ENCODE measurements at places on chromosomes 5 and 9.

DNA sequence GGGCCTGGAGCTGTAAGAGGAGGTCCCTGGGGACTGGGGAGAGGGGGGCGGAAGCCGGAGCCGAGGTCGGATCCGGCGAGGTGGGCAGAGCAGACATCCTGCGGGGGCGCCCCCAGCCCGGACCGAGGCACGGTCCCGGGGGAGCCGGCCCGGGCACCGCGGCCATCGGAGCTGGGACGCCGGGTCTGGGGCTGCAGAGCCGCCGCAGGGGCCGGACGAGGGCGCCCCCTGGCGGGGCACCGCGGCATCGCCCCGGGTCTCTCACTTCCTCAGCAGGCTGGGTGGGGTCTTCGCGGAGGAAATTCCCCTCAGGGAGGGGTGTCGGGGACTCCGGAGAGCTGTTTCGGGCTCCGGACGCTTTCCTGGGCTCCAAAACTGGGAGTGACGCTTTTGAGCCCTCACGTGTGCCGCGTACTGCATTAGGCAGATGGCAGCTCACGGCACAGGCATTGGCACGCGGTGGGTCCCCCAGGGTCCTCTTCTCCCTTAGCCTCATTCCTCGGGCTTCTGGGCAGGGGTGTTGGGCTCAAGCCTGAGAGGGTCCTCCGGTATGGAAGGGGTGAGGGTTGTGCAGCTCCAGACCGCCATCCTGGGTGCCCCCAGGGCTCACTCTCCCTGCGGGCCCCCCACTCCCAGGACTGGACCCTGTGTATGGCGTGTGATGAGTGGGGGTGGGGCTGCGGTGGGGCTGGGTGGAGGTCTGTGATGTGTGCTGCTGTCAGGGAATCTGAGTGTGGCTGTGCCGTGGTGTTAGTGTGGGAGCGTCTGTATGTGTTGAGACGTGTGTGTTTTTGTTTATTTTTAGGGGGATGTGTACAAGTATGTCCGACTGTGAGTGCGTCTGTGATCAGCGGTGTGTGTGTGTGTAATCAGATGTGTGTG lies 29.6 kb downstream of the LHX2 start:
- DNase-seq = no peak

DNA sequence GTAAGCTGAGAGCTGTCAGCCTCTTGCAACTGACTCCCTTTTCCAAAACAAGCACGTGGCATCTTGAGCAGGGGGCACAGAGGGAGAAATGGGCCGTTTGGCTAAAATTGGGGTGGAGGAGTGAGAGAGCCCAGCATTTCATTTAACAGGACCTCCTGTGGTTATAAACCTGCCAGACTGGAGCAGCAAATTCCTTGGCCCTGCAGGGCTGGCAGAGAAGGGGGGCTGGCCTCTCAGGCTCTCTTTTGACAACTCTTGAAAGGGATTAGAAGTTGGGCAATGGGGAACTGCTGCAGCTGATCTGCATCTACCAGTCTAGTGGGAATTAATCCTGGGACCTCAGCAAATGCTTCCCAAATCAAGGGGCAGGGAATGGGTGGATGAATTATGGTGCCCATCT lies 7.2 kb upstream of the POU4F3 start:
- DNase-seq = no peak

DNA sequence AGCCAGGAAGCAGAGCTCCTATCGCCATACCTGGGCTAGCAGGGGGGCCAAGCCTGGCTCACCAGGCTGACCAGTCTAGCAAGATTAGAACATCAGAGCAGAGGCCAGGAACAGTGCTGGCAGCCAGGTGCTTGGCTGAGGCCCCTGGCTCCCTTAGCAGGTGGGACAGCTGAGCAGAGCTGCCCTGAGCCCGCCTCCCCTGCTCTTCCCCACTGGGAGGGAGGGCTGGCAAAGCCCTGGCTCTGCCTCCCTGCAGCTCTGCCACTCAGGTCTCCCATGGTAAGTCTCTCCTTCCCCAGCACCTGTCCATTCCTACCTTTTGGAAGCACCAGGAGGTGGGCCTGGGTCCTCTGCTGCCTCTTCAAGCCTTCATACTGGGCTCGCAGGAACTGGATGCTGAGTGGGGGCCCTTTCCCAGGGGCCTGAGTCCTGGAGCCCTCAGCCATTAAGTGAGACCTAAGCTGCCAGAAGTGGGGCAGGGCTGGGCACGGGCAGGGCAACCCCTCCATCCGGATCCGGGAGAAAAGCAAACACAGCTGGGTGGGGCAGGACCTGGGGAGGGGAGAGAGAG lies 803 bp downstream of the C9orf152 start:
- DNase-seq = no peak

- no peak for DNase-seq
Measured at GRCh38 chr9:98974554-98974953, 30.8 kb downstream of the COL15A1 start.

DNA sequence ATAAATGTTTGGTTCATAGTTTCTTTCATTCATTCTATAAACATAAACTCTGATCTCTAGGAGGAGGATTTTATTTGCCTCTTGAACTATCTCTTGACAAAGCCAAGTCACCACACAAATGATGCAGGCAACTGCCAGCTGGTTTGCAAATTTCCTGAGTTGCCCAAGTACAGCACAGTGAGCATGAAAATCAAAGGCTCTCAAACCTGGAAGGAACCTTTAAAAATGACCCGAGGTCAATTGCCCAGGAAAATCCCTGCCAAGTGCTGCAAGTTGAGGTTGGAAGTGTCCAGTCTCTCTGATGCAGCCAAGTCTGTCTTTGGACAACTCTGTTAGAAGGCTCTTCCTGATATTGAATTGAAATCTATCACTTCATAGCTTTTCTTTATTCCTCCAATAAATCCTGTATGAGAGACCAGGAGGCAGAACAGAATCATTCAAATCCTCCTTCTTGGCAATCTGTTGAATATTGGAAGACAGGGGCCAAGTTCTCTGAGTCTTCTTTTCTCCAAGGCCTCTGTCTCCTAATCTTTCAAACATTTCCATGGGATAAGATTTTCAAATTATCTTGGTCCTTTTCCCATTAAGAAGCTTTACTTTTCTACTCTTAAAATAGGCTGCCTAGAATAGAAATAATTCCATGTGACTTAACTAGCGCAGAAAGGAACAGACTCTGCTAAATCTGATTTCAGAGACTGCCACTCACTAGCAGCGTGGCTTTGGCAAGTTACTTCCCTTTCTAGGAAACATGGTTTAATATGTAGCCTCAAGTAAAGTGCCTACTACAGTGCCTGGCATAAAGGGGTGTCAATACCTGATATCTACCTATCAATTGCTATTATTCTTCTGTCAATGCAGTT lies 159.2 kb downstream of the SNX18 start:
- no peak for DNase-seq

DNA sequence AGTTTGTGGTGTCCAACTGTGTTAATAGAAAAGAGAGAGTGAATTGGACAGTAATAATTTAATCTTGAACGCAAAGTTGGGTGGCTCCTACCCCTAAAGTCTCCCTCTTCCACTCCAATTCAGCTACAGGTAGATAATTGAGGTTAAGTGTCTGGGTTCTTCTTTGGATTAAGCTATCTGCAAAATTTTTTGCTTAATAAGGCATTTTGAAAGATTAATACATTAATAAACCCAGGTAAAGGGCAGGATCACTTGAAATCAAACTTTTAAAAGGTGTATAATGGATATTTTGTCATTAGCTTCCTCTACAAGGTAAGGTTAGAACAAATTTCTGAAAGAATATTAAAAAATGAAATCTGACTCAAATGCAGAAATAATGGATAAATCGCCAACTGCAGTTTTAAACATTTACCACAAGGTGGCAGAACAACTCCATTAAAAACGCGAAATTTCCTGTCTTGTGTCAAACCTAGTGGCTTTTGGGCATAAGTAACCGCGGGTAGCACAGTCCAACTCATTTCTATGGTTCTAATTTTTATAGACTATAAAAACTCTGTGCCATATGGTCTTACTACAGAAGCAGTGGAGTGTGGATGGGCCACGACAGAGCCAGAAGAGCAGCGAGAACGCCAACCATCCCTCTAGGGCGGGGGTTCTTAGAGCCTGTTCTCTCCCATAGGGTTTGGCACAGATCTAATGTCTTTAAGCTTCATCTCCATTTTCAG lies 276.5 kb downstream of the ARHGEF28 start:
- no peak for DNase-seq

DNA sequence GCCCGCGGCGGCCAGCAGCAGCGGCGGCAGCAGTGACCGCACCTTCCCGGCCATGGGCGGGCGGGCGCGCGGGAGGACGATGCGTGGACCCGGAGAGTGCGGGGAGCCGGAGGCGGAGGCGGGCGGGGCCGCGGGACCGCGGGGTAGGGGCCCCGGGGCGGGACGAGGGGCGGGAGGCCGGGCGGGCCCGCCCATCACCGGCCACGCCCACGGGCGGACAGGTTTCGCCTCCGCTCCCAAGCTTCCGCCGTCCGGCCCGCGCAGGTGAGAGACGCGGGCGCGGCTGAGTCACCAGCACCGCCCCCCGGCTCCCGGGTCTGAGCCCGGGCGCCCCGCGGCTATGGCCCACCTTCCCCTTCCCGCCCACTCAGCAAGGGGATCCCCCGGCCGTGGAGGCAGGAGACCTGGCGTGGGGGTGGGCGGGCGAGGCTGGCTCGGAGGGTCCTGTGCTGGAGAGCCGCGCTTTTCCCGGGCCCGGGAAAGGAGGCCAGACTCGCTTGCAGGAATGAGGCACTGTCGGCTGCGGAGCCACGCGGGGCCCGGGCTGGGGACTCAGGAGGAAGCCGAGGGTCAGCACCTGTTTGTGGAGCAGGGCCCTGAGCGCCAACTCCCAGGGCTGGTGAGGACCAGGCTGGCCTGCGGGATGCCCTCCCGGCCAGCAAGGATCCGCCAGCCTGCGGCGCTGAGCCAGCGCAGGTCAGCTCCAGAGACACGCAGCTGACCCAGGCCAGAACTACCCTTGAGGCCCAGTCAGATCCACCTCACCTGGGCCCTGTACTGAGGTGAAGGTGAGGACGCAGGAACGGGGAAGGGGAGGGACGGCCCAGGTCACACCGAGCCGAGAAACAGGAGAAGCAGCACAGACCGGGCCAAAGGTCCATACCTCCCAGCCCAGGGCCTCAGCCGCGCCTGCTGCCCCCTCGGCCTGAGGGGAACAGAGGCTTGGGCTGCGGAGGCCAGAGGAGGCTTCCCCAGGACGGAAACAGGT lies at the start of gene ENTPD2:
ENTPD2 (minus strand) TSS at position 118 of the 988 bp plus-strand sequence; CDS start at position 54, 64 bp downstream.
- DNase-seq = no peak

DNA sequence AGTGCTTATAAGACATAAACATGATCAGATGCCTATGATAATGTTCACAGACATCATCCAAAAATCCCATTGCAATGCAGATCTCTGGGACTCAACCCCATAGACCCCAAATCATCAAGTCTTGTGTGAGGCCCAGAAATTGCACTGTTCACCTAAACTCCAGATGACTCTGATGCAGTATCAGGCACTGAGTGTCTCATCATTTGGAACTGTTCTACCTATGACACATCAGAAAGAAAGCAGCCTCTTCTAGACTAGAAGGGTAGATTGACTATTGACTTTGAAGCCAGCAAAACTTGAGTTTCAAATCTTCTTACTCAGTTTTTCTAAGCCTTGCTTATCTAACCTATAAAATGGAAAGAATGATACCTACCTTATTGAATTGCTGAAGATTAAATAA lies 58.7 kb upstream of the PAPPA start:
- DNase-seq = no peak

DNA sequence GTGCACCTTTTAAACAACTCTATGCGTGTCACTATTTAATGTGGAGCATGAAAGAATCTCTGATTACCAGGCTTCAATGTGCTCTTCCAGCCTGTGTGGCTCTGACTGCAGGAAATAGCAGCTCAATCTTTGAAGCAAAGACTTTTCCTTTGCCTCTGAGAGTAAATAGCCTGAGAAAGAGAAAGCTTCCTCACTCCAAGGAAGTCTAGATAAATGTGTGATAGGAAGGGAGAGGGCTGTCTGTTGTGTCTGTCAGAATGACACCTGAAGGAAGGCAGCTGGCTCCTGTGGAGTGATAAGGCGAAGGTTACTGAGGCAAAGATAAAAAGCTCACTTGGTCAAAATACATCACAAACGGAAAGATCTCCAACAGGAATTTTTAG lies 205.3 kb upstream of the HAPLN1 start:
- DNase-seq = no peak

DNA sequence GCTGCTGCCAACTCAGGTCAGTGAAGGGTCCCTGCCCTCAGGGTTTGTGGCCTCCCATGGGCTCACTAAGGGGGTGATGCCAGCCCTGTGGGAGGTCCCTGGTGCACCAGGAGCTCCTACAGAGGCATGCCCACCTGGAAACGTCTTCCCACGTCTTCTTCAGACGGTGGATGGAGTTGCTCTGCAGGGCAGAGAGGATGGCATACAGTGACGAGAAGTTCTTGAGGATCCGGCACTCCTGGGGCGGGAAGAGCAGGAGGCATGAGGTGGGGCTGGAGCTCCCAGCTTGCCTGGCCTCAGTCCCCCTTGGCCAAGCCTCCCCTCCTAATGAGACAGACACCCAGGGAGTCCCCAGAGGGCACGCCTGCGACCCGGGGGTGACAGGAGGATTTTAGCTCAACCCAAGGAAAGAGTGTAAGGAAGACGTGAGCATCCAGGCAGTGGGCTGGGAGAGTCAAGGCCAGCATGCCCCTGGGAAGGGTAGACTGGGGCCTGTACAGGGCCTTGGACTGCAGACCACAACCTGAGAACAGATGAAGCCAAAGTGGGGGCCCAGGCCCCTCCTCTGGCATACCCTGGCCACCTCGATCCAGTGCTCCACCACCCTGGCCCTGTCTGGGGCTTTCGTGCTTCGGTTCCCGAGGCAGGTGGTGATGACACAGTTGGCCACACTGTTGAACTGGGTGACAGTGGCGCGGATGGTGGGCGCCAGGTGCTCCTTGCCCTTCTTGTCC lies 14.4 kb downstream of the RALGDS start:
- no peak for DNase-seq

DNA sequence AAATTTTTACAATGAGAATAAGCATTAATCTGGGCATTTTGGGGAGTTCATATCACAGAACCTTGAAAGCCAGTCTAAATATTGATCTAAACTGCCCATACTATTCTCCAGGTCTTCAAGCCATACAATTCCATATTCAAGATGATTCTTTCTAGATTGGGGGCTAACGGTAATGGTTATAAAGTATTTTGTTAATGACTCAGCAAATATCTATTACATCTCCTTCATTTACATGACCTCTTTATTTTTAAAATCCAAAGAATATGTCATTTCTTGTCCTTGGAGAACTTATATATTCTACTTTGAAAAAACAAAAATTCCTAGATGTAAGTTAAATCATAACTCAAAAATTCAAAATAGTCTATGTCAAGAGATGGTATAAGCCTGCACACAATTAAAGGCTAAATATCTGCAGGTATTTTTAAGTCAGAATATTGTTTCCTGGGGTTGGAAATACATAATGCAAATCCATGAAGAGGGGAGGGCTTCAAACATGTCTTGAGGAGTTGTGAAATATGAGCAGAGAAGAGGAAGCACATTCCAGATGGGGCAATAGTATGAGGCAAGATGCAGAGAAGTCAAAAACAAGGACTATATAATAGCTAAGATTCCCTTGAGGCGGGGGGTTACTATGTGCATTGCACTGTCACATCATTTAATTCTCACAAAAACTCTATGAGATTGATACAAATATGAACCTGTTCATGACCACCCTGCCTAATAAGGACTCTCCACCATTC lies 526.4 kb downstream of the NR2F1-AS1 start:
- no peak for DNase-seq

GRCh38 chr5:179908528-179908927 lies 831 bp upstream of the TBC1D9B start:
- DNase-seq = no peak

- DNase-seq = no peak
Measured at GRCh38 chr5:77379558-77380061, 112.5 kb downstream of the WDR41 start.
